ENCODE measurements at places on chromosomes 4 and X.

GRCh38 chr4:27068151-27068867 is 207.7 kb downstream of the STIM2 start:
- DNase-seq, result no peak

DNA sequence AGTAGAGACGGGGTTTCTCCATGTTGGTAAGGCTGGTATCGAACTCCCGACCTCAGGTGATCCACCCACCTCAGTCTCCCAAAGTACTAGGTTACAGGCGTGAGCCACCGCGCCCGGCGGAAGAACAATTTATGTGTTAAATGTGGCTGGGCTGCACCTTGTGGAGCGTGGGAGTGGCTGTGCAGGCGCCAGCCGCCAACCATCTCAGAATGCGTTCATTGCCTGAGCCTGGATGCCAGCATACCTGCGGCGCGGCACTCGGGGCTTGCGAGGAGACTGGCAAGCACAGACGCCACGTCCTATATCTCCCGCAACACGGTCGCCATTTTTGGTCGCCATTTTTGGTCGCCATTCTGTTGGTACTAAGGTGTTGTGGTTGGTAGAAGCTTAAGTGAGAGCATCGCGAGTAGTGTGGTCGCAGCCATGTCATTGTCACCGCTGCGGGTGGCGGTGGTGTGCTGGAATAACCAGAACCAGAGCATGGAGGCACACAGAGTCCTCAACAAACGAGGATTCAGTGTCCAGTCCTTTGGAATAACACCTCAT is 193.6 kb upstream of the HTR2C start:
- DNase-seq, result no peak

DNA sequence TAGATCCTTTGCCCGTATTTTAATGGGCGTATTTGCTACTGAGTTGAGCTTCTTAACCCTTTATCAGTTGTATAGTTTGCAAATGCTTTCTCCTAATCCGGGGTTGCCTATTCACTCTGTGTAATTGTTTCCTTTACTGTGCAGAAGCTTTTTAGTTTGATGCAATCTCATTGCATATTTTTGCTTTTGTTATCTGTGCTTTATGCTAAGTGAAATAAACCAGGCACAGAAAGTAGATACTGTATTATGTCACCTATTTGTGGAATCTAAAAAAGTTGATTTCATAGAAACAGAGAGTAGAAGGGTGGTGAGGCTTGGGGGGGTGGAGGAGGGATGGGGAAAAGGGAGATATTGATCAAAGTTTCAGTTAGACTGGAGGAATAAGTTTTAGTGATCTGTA is 17.7 kb downstream of the OGT start:
- no peak for DNase-seq

- peak; percentile 22 for DNase-seq
Measured at GRCh38 chrX:2928191-2928582, 952 bp downstream of the ARSD start.

DNA sequence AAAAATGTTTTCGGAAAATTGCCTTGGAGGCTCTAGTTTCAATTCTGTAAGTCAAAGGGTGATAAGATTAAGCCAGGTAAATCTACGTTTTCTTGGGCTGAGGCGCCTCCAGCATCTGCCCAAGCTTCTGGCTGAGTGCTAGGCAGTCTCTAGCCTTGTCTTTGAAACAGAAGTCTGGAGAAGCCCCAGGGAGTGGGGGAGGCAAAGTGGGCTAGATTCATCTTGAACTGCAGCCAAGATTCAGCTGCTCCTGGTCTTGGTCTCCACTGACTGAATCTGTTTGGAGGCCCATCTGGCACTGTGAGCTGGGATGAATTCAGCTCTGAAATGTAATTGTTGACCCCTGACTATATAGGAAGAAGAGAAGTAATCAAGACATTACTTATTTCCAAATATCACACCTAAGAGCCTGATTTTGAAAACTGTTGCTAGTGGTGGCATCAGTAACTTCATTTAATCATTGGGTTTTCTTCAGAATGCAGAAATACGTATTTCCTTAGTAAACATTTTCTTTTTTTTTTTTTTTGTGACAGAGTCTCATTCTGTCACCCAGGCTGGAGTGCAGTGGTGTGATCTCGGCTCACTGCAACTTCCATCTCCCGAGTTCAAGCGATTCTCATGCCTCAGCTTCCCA is 187.3 kb upstream of the LEF1 start:
- no peak for DNase-seq

GRCh38 chr4:60743654-60744053 is 456.5 kb upstream of the ADGRL3 start:
- DNase-seq, result no peak

- no peak for DNase-seq
Measured at GRCh38 chr4:118909173-118909956, 20.7 kb downstream of the SYNPO2 start.

GRCh38 chr4:109184491-109184961 is 117.9 kb downstream of the COL25A1 start:
- no peak for DNase-seq

GRCh38 chrX:13647709-13648212 is 5.2 kb upstream of the TCEANC start:
- DNase-seq, result no peak

- DNase-seq, result no peak
Measured at GRCh38 chr4:6196324-6196723, 4.0 kb downstream of the JAKMIP1 start.

- no peak for DNase-seq
Measured at GRCh38 chr4:7060346-7061150, 7.3 kb downstream of the GRPEL1 start.

DNA sequence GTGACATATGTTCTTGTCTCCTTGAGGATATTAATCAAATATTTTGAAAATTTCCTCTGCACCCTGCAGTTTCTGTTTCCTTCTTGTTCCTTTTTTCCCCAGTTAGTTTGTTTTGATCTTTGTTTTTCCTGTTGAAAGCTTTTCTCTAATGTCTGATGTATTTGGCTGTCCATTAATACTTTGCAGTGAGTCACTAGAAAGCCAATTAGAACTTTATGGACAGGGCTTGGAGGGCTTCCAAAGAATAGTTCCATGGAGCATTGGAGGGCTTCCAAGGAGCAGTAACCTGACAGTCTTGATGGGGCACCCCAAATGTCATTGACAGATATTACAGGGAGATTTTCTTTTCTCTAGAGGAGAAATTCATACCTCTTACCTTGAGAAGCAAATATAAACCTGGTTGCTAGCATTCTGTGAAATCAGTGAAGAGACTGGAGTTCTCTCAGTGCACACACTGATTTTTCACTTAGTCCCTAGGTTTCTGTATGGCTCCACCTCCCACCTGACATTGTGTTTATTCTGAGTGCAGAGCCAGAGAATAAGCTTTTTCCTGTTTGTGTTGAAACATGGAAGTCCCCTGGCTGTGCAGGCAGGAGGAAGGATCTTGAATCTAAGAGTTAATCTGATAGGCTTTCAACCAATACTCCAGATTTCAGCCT is 26.5 kb downstream of the SPARCL1 start:
- DNase-seq, result no peak

- DNase-seq, result no peak
Measured at GRCh38 chr4:144288011-144288903, 147.7 kb upstream of the GYPA start.

DNA sequence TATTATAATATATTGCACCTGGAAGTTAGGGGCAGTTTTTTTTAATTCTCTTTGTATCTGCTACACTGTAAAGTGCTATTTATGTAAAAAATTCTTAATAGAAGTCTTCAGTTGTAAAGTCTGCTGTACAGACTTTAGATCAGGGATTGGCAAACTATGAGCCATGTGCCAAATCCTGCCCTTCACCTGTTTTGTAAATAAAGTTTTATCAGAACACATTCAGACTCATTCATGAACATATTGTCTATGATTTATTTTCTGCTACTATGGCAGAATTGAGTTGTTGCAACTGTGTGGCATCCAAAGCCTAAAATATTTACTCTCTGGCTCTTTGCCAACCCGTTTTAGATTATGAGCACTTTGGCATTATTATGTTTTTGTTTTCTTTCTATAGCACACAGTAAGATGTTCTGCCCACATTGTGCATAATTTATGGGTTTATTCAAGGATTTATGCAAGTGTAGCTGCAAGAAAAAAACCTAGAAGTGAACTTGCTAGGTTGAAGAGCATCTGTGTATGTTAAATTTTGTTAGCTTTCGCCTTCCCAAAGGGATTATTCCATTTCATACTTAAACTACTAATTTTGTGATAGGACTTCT is 56.9 kb downstream of the CLCN3 start:
- DNase-seq, result no peak

Measured in GM13976 (cell line).